Sigmoid colon (tissue), 7 donors: ENCODE measurements at places on chromosomes 2 and 18. TPM values are rescaled to one million over a fixed set of nuclear protein-coding genes. Genes with fewer than 3 reads are reported as not detected.

Gene ALK
- 1.2 TPM for total RNA-seq

Gene PPP4R1
- total RNA-seq, result 162 TPM

Gene ALPG
- total RNA-seq, result not detected

Gene CD28
- 1.1 TPM for total RNA-seq

GRCh38 chr2:37590119-37590571 is 81.3 kb downstream of the CDC42EP3 start:
- DNase-seq, result no peak

GRCh38 chr2:170235860-170236679 is 58.1 kb downstream of the MYO3B start:
- no peak for DNase-seq

DNA sequence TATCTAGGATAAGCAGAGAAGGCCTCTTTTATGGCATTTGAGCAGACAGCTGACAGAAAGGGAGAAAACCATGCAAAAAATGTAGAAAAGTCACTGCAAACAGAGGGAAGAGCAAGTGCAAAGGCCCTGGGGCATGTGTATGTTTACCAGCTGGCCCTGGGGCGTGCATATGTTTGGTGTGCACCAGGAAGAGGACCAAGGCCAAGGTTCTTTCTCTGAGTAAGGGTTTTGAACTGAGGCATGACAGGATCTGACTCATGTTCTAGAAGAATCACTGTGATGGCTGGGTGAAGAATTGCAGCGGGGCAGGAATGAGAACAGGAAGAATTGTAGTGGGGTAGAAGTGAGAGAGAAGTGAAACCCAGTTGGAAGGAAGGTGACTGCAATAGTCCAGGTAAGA is 69.6 kb downstream of the STEAP3 start:
- DNase-seq, result no peak

DNA sequence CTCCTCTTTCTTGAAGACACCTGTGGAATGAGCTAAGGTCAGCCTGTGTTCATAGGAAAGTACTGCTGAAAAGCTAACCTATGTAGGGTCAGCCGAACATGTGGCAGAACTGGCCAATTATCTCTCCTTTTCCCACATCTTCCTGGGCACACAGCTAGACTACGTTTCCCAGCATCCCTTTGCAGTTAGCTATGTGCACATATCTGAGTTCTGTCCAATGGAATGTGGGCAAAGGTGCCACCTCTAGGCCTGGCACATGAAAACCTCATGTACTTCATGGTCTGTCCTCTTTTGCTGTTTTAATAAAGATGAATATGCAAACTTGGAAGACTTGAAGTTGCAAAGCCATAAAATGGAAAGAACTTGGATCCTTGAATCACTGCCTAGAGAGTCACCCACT is 352.6 kb downstream of the TNS1 start:
- no peak for DNase-seq

GRCh38 chr2:182860858-182861257 is 5.6 kb downstream of the FRZB start:
- no peak for DNase-seq
